COR-L47 (cell line): ENCODE measurements at places on chromosomes 11 and 22.
A peak's percentile ranks its signal among the peaks of the same experiment; 100 is the strongest.

DNA sequence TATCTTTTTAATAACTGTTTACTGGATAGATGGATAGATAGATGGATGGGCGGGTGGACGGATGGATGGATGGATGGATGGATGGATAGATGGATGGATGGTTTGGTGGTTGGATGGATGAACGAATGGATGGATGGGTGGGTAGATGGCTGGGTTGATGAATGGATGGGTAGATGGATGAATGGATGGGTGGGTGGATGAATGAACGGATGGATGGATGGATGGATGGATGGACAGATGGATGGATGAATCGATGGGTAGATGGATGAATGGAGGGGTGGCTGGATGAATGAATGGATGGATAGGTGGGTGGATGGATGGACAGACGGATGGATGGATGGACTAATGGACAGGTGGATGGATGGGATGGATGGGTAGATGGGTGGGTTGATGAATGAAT is 13.8 kb upstream of the SLC22A12 start:
- DNase-seq = no peak

GRCh38 chr11:70928854-70929598 is 323.4 kb downstream of the SHANK2 start:
- DNase-seq = peak; percentile 41

DNA sequence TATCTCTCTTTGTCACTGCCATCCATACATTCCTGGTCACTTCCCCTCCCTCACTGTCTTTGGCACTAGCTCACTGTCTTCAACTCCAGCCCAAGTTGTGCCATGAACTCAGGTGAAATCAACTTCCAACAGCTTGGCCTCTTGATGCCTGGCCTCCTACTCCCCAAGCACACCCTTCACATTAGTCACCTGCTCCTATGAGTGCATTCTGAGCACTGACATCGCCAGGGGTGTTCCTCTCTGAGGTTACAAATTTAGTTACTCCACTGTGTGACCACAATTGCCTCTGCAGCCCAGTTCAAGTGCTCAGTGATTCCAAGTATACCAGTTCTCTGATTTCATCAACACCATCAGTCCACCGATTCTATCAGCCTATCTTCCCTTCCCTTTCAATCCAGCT is 10.8 kb downstream of the DRD2 start:
- DNase-seq = no peak

DNA sequence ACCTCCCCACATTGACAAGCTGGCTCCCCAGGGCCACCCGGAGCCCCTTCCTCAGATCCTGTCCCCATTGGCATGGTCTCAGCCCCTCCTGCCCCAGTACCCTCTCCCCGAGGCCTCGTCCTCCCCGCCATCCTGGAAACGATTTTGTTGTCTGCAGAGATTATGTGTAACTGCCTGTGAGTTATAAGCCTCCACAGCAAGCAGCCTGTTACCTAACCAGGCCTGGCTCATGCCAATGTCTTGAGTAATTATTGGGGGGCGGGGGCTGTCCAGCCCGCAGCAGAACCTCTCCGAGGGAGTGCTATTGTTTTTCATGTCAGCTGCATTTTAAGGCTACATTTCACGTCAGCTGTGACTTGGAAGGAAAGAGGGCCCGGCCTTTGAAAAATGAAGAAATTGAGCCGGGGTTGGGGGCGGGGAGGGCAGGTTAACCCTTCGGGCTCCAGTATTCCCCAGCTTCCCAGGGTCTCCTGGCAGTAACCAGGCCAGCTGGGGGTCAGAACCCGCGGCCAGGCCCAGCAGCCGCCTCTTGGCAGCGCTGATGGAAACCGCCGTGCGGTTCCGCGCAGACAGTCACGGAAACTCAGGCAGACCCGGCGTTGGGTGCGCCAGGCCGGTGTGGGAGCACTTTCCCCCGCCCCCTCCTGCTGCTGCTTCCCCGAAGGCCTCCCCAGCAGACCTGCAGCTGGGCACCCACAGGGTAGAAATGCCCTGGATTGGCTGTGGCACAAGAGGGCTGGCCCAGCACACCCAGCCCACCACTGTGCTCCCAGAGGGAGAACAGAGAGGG is 59.5 kb downstream of the CDKN1C start:
- DNase-seq = no peak

DNA sequence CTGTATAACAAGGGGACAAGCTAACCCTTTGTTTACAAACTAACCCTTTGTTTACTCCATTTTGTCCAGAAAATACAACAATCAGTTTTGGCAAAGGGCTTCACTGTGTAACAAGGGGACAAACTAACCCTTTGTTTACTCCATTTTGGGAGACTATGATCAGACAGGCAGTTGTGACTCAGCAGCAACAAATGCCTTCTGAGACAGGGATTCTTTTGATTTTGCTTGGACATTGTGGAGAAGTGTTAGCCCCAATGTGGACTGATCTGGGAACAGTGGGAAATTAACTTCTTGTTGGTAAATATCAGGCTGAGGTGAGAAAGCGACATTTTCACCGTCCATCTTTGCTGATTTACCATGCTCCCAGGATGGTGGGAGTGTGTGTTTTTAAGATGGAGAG is 983 bp downstream of the EHF start:
- no peak for DNase-seq

GRCh38 chr11:92313784-92314183 is 89.2 kb downstream of the FAT3 start:
- no peak for DNase-seq

DNA sequence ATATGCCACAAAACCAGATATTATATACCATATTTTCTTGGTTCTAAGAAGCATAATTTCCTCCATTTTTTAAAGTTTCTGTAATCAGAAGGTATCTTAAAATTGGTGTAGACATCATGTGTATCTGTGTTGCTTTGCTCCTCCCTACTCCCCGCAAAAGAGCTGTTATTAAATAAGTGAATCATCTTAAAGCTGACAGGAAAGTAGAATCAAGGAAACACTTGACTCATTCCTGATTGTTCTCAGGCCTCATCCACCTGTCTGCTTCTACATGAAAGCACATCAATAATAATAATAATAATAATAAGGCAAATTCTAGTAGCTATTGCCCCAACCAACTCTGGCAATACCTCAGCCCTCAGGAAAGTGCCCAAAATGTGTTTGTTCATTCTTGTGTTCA is 26.2 kb upstream of the GUCY1A2 start:
- DNase-seq = no peak

DNA sequence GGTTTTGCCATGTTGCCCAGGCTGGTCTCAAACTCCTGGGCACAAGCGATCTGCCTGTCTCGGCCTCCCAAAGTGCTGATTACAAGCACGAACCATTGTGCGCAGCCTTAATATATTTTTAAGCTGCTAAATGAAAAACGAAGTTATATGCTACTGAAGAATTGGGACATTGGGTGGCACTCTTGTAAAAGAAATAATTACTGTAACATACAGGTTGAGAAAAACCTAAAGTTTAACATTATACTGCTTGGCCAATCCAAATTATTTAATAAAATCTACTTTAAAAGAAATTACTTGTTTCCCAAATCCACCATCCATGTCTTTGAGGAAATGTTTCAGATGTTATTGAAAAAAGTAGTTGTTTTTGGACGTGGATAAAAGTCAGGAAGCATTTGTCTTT is 37.9 kb upstream of the ARHGAP32 start:
- DNase-seq = no peak

DNA sequence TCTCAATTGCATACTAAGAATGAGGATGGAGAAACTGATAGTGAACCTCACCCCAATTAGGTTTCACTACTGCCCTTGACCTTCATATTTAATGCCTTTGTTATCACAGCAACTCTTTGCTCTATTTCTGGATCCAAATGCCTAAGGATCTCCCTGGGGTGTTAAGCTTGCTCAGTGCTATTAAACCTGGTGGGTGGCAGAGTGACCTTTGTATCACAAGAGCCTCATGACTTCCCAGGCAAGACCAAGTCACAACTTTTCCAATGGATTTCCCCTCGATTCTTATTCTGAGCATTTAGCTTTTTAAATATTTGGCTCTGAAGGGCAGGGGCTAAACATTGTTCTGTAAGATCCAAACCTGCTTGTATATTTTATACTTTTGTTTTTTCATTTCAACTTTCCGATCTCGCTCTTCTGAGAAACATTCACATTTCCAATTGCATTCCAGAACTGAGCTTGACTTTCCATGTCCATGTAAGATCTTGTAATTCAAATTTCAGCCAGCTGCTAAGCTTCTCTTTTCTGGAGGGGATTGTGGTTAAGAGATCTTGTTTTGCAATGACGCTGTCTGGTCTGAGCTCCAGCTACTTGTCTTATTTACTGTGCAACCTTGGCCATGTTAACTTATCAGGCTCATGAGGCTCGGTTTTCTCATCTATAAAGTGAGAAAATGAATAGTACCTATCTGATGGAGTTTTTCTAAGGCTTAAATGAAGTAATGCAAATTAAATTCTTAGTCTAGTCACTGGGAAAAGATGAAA is 6.4 kb upstream of the EHF start:
- DNase-seq = no peak
